NCI-H1092 (cell line): ENCODE measurements at places on chromosomes 1 and 21.

DNA sequence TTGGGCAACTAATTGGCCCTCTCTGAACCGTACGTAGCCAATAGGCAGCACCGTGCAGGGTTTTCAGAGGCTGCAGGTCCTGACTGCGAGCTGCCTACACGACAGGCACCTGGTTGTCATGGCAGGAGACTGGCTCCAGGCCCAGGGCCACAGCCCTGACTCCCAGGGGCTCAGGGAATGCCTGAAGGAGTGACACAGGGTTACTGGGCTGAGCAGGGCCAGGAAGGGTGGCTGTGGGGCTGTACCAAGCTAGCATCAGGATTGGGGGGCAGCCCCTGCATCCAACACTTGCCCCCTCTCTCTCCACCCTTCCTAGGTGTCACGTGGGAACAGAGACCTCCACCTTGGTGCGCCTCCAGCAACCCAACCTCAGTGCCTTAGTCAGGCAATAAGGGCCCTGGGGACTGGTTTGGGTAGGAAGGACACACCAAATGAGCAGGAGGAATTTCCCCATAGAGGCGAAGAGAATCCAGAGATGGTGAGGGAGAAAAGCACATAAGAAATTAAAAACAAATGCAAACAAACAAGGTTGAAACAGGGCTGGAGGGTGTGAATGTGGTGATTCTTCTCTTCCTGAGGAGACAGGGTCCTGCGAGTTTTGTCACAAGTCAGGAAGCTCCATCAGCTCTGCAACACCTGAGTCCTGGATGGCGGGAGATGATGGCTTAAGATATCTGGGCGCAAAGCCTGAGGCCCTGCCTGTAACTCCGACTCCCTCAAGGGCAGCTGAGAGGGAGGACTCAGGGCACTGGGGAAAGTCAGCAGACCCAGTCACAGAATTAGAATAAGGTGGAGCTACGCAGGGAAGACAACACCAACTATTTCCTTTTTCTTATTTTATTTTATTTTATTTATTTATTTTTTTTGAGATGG lies 19.7 kb upstream of the RNU1-4 start:
- DNase-seq: no peak

GRCh38 chr1:29801561-29801973 lies 565.2 kb downstream of the PTPRU start:
- DNase-seq: no peak

- no peak for DNase-seq
Measured at GRCh38 chr1:212311836-212312497, 26.8 kb downstream of the PPP2R5A start.

- no peak for DNase-seq
Measured at GRCh38 chr1:17875171-17875881, 120.2 kb downstream of the ACTL8 start.

GRCh38 chr1:167439301-167439988 lies 78.9 kb downstream of the CD247 start:
- DNase-seq: peak; percentile 30

- DNase-seq: peak; percentile 36
Measured at GRCh38 chr1:246583448-246584185, 17.4 kb downstream of the CNST start.

GRCh38 chr1:240539769-240540414 lies 72.1 kb downstream of the GREM2 start:
- DNase-seq: no peak

DNA sequence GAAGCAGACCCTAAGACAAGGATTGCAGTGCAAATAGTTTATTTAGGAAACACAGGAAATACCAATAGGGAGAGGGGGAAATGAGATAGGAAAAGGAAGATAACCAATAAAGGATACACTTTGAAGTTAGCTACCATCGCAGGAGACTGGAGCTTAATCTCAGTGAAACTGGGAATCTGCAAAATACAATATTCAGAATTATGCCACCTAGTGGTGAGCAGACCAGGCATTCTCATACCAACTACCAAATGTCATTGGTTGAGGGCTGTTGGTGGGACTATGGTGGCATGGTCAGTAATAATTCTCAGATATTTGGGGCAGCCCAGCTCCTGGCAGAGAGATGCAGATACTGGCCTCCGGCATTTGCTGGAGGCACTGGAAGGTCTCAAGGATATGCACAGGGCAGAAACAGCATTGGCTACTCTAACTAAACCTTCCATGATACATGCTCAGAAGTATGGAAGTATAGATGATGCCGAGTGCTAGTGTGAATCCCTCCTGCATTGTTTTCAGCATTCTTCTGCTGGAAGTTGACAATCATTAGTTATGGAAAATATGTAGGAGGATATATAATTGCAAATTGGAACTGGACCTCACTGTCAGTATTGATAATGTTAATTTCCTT lies 11.8 kb upstream of the ZFP69B start:
- DNase-seq: no peak

DNA sequence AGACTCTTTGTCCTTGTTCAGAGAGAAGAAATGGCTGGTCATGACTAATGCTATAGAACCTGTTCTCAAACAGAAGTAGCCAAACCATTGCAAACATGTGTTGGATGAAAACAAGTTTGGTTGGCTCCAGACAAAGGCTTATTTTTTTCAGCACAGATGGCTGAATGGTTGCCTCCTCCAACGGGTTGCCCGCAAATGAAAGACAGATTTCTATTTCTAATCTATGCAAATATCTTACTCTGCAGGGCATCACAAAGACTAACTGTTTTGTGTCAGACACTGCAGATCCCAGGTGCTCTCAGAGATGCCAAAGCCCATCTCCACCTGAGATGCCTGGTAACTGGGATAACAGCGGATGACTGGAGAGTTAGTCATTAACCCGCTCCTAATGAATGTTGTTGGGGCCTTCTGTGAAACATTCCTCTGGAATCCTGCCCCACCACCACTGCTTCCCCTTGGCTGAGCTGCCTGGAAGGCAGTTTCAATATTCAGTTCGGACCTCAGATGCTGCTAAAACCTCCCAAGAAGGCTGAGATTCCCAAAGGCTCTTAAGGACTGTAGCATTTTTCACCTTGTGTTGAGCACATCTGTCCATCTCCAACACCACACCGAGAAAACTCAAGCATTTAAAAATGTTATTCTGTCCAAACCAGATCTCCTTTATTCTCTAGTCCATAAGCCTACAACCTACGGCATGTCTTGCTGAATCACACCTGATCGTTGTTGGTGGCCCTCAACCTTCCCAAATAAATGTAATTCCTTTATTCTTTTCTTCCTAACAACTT lies 104.4 kb downstream of the PTPN14 start:
- no peak for DNase-seq

DNA sequence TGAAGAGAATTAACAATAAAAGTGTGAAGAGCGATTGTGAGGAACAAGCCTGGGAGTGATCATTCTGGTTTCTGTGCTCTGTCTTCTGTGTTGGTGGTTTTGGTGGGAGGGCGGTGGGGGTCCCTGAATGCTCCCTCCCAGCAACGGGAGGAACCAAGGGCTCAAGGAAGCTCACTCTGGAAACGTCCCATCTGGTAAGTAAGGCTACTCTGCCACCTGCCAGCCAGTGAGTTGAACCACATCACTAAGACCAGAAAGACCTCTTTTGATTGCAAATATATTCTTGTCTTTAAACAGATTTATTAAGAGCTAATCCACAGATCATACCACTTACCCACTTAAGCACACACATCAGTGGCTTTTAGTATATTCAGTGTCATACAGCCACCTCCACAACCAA lies 125.0 kb downstream of the PRDM2 start:
- no peak for DNase-seq

DNA sequence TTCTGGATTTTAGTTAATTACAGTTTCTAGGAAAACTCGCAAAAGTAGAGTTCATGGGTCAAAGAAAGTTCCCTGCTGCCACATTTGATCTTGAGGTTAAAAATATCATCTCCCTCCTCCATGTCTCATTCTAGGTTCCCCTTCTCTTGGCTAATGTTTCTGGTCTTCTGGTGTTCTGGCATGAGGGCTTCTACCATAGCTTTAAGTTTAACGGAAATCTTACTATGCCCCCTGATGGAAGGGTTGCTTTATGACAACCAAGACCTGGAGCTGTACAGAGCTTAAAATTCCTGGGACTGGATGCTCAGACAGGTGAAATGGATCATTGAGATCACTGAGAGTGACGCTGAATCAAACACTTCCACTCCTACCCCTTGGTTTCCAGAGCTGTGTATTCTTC lies 1881.7 kb downstream of the MRPL39 start:
- no peak for DNase-seq

DNA sequence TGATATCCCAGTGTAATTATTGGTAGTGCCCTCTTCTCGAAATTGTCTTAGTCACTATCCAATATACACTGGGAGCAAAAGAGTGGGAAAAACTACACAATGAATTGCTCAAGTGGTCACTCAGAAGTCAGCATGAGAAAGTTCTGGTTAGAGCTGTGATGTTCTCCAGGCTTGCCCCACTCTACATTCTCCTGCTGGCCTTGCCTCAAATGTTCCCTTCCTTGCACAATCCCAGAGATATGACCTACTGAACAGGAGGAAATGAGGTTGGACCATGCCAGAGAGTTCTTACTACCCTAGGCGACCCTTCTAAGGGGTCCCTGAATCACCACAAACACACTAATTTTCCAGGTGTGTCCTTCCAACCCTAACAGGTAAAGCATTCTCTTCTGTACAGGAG lies 40.8 kb downstream of the GLUL start:
- DNase-seq: no peak

DNA sequence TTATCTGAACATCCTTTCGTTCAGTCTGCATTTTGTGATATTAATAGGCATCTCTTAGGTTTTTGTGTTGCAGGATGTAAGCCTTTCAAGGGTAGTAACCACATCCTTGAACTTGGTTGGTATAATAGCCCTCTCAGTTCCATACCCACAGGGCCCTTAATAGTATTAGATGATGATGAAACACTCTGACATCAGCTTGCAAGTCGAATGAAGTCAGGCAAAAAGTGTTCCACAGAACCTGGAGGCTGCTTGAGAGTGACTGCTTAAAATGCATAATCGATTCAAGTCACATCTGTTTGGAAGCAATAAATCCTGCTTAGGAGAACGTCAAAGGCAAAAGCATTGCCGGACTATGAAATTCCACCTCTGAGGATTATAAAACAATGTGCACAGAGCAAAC lies 415.6 kb upstream of the KAZN start:
- no peak for DNase-seq

DNA sequence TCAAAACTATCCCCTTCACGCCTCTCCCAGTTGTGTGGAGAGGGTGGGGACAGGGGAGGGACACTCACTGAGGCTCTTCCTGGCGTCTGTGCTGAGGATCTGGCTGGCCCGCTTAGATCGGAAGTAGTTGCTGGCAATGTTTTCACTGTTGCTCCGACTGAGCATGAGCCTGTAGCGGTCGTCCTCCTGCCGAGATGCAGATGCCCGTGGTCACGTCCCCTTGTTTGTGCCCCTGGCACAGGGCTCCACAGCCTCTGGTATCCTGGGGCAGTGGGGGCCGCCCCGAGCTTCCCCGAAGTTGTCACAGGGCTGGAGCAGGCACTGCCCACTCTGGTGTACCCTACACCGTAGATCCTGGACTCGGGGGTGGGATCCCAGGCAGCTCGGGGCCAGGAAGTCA lies 5.0 kb upstream of the DDOST start:
- no peak for DNase-seq

- DNase-seq: no peak
Measured at GRCh38 chr1:237838320-237838719, 52.4 kb downstream of the ZP4 start.

- DNase-seq: no peak
Measured at GRCh38 chr1:246680190-246680589, 44.0 kb upstream of the SCCPDH start.

DNA sequence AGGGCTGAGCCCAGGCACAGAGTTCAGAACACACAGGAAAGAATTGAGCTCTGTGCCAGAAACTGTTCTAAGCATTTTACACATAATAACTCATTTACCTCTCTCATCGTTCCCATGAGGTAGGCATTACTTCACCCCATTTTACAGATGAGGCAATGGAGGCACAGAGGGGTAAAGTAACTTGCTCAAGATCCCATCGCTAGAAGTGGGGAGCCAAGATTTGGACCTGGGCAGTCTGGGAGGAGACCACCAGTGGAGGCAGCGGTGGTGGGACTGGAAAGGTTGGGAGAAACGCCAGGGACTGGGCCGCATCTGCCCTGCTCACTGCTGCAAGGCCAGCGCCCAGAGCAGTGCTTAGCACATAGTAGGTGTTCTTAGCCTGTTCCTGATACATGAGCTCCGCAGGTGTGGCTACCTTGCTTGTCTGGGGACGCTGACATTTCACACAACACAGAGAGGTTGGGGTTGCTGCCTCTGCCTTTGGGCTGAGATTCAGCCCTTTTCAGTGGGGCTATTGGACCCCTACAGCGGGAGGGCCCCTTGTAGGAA lies 27.8 kb upstream of the EPS8L3 start:
- DNase-seq: no peak

- DNase-seq: no peak
Measured at GRCh38 chr1:109816975-109817535, 53.3 kb upstream of the EPS8L3 start.

- DNase-seq: no peak
Measured at GRCh38 chr1:61436016-61436415, 288.9 kb downstream of the TM2D1 start.

GRCh38 chr1:58804853-58805565 lies 21.2 kb upstream of the JUN start:
- no peak for DNase-seq

DNA sequence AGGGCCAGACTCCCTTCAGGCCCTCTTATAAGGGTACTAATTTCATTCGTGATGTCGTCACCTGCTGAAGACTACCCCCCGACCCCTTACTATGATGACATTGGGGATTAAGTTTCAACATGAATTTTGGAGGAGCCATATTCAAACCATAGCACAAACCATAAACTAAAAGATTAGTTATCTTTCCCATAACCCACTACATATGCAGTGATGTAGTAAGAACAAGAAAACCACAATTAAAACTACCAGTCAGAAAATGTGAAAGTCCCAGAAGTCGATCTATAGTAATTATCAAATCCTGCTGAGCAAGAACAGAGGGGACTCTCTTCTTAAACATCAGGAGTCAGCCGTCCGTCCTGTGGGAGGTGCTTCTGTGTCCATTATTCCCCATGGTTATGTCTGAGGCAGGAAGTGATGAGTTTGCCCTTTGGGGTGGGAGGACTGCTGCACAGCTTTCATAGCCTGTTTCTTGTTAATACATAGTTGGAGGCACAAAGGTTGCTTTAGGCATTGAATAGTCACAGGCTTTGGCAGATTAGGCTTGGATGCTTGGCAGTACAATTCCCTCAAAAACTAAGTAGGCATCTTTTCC lies 35.9 kb upstream of the PTGFRN start:
- DNase-seq: no peak

GRCh38 chr1:182249201-182249676 lies 142.4 kb downstream of the GLUL start:
- no peak for DNase-seq

- DNase-seq: no peak
Measured at GRCh38 chr1:204227351-204227750, 13.6 kb upstream of the GOLT1A start.

GRCh38 chr1:187517546-187517945 lies 688.8 kb downstream of the PLA2G4A start:
- peak; percentile 60 for DNase-seq

GRCh38 chr1:178945763-178946266 lies 74.9 kb upstream of the ANGPTL1 start:
- no peak for DNase-seq
